Fibroblast of skin of right quadriceps (primary cell): ENCODE measurements at places on chromosomes 12 and 14.

- peak; percentile 87 for DNase-seq
These were observed 845 bp downstream of the L3HYPDH start for GRCh38 chr14:59483363-59483762.

DNA sequence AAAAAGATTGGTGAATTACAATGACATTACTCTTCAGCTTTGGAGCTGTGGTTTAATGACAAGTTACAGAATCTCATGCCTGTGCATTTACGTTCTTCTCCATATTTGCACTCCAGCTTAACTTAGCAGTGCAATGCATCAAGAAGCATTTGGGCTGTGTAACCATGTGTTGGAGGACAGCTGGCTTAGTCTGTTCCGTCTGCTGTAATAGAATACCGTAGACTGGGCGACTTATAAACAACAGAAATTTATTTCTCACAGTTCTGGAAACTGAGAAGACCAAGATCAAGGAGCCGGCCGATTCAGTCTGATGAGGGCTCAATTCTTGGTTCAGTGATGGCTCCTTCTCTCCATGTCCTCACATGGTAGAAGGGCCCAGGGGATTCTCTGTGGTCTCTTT, 943.5 kb downstream of the BCL11B start:
- no peak for DNase-seq

DNA sequence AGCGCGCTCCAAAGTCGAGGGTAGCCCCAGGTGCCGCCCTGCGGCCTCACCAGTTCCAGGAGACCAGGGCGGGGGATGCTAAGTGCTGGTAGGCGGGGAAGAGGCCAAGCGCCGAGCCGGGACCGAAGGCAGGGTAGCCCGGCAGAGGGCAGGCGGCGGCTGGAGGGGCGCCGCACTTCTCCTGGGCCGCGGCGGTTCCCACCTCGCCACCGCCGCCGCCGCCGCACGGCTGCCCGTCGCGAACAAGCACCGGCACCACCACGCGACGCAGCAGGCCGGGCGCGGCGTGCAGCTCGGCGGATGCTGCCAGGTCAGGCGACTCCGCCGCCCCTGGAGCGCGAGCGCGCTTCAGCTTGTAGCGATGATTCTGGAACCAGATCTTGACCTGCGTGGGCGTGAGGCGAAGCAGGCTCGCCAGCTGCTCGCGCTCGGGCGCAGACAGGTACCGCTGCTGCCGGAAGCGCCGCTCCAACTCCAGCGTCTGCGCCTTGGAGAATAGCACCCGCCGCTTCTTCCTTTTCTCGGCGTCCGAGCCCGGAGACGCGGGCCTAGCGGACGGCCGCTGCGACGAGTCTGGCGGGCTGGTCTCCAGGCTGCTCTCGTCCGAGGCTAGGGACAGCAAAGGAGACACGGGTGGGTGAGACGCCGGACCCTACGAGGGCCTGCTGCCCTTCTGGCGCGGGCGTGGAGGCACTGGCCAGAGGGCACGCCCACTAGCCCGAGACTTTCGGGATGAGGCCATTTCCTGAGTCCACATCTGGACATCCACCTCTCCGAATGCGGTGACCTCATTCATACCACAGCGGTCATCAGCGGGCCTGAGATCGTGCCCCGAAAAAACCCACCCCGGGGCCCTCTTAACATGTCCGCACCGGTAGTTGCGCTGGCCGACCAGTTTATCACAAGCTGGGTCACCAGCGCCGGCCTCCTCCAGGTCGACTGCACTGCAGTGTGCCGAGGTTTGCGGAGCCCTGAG, 1.3 kb downstream of the NKX2-8 start:
- DNase-seq: peak; percentile 5

DNA sequence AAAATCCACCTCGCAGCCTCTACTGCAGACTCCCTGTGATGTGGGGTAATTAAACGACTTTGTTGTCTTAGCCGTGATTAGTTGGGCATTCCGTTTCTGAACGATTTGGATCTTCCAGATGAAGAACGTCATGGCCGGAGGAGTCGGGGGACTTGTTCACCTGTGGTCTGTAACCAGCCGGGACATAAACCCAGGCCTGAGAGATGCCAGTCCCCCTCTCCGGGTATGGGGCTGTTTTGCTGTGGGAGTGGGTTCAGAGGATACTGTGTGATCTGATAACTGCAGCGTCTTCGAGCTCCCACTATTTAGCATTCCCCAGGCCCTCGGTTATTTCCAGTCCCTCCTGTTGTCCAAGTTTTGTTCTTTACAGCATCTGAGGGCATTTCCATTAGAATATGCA, 96.1 kb downstream of the PIWIL1 start:
- DNase-seq: no peak

DNA sequence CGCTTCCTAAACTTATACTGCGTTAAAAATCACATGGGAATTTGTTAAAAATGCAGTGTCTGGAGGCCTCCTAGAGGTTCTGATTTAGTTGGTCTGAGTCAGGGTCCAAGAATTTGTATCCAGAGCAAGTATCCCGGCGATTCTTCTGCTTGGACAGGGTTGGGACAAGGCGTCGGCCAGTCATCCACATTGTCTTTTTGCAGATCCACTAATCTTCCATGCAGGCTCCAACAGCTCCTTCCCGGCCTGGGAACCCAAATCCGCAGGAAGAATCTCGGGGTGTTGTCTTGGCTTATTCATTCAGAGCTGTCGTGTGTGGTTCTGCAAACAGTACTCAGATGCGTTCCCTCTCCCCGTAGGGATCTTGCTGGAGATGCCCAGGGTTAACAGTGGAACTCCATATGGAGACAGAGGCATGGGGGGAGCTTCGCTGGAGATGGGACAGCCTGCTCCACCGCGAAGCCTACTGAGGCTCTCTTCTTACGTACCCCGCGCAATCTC, 25.3 kb downstream of the GPRC5D start:
- peak; percentile 51 for DNase-seq
